ENCODE measurements at places on chromosomes 2 and 18.
A peak's percentile ranks its signal among the peaks of the same experiment; 100 is the strongest.

- peak; percentile 54 for DNase-seq
Measured at GRCh38 chr2:159249990-159250715, 36.4 kb downstream of the WDSUB1 start.

- no peak for DNase-seq
Measured at GRCh38 chr2:172905937-172906811, 169.5 kb upstream of the MAP3K20 start.

GRCh38 chr18:49563130-49563540 is 1.3 kb downstream of the LIPG start:
- no peak for DNase-seq

DNA sequence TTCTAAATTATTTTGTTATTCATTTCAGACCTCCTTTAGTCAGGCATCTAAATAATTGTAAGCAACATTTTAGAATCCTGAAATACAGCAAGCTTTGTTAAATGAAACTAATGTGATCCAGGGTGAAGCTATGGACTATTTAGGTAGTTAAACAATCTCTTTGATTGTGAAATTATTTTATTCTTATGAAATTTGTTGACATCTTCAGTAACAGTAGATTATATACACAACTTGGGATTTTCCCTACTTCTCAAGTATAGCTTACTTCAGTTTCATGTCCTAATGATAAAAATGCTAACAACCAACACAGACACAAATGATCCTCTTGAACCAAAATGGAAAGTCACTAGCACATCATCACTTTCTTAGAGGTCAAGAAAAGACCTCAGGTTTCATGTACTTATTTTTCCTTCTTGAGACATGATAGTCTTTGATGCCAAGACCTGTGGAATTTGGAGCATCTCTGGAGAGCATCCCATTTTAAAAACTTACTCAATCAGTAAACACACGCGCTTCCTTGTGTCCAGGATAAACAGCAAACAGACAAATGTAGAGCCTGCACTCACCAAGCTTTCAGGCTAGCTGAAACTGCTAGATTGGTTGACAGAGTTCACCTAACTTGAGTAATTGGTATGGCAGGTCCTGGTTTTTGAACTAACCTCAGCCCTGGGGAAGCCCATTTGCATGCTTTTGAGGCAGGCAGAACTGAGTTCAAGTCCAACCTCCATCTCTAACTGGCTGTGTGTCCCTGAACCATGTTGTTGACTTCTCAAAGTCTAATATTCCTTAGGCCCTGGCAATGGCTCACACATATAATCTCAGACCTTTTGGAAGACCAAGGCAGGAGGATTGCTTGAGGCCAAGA is 47.8 kb downstream of the KCTD18 start:
- DNase-seq = no peak

GRCh38 chr2:212892193-212892592 is 259.2 kb downstream of the IKZF2 start:
- DNase-seq = no peak

GRCh38 chr18:79178113-79178531 is 108.9 kb downstream of the ATP9B start:
- no peak for DNase-seq

DNA sequence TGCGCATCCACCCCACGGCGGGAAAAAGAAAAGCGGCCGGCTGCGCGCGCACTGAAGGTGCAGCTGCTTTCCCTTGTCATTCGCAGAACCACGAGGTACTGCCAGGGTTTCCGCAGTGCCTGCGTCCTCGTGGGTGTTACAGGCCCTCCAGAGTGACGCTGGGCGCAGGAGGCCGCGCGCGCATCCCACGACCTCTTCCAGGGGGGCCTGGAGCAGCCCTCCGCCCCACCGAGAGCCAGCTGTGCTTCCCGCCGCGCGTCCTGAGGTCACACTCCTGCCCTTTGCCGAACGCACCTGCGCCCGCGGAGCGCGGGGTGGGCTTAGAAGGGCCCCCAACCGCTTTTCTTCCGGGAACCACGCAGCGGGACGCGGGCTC is 378 bp upstream of the IAH1 start:
- DNase-seq = no peak

- no peak for DNase-seq
Measured at GRCh38 chr18:79518683-79519128, 123.0 kb downstream of the NFATC1 start.

GRCh38 chr2:188485496-188485895 is 193.8 kb downstream of the GULP1 start:
- DNase-seq = no peak

- DNase-seq = no peak
Measured at GRCh38 chr2:239936838-239937581, 88.1 kb downstream of the NDUFA10 start.

- no peak for DNase-seq
Measured at GRCh38 chr2:41877114-41877678, 170.6 kb upstream of the PKDCC start.

GRCh38 chr2:239926587-239927232 is 98.4 kb downstream of the NDUFA10 start:
- DNase-seq = no peak

- no peak for DNase-seq
Measured at GRCh38 chr2:173835726-173836125, 129.4 kb downstream of the SP3 start.

- DNase-seq = no peak
Measured at GRCh38 chr2:215601526-215601925, 165.7 kb upstream of the FN1 start.

DNA sequence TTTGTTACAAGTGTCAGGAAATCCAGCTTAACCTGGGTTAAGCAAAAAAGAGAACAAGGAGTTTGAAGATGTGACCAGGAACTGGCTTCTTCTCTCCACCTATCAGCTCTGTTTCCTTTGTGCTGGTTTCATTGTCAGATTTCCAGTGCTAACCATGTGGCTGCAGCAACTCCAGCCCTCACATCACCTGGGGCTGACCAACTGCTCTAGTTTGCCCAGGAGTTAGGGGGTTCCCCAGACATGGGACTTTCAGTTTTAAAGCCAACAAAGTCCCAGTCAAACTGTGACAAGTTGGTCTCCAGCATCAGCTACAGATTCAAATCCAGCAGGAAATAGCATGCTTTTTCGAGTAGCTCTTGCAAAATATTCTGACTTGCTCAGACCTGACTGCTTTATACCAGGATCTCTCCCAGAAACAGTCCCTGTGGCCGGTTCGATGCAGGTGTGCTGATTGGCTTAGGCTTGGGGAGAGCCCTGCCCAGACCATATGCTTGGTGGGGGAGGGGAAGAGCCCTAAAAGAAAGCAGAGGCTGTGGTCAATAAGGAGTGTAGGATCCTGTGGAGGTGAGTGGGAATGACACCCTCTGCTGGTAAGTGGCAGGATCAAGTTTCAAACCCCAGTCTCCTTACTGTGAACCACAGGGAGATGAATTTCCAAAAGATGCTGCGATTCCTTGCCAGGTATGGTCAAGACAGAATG is 49.5 kb downstream of the KCNE4 start:
- no peak for DNase-seq

DNA sequence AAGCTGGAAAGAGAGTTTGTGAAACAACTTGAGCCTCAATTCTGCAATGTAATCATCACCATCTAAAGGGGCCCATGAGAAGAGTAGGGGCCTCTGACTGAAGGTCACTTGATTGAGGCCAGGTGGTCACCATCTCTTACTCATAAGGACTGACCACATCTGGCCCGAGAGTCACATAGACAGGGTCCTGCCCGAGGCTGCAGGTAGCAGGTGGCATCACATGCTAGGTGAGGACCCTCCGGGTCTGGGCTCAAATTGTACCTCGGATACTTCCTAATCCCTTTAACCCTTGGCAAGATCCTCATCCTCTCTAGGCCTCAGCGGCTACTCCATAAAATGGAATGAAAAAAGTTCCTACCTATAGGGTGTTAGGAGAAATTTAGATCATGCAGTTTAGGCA is 16.7 kb downstream of the FHL2 start:
- no peak for DNase-seq

GRCh38 chr2:120596191-120596811 is 139.4 kb upstream of the GLI2 start:
- DNase-seq = no peak

DNA sequence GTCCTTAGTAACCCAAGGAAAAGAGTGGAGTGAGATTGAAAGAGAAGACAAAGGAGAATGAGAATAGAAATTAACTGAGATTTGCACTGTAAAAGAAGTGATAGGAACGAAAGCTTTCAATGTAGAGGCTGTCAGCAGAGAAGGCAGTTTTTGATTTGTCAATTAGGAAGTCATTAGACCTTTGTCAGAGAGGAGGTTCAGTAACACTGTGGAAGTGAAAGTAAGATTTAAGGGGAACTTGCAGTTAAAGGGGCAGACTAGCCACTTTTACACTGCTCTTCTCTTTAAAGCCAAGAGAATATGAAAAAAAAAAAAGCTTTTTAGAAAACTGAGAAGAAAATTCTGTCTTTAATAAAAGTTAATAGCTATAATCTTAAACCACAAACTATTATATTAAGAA is 11.5 kb upstream of the KYNU start:
- no peak for DNase-seq

DNA sequence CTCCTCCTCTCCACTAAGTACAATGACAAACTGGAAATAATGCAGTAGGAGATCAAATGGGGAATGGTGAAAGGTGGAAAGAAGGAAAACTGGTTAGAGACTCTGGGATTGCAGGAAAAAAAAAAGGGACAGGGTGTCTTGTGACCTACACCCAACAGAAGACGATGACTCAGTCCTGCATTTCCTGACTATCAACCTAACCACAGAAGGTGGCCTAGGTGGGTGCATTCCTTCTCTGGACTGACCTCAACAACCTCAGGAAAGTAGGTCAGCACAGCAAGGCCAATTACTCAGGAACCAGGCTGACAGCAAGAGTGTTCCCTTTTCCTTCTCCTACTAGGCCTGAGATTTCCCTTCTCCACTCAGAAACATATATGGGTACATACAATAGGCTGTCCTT is 1386.4 kb upstream of the ZEB2 start:
- DNase-seq = no peak

DNA sequence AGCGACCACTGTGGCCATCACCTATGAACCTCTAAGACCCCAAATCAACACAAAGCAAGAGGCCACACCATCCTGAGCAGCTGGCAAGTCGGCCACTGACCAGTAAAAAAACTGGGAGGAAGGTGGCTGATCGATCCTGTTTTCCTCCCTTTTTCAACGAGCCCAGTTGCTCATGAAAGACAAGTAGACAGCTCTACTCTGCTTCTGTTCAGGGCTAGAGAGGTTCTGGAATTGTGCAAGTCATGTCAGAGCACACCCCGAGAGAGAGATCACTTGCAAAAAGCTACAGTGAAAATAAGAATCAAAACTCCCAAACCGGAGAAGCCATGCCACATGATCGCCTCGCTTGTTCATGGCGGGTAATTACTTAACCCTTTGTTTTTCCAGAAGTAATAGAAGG is 34.6 kb downstream of the ZNF516 start:
- no peak for DNase-seq

DNA sequence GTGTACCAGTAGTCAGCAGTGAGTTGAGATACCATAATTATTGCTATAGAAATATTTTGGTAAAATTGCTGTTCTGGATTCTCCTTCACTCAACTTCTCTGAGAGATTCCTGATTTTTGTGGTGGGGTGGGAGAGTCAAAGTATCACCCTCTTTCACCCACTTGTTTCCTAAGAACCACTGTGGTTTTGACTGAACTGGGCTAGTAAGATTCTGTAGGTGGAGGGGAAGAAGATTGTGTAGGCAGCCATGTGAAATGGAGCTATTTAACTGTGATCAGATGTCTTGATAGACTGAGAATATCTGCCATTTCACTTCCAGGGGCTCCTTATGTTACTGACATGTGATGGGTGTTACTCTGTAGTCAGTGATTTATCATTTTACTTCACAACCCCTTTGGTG is 45.3 kb downstream of the BIRC6 start:
- no peak for DNase-seq

- no peak for DNase-seq
Measured at GRCh38 chr18:35167857-35168256, 73.0 kb upstream of the ZNF397 start.

DNA sequence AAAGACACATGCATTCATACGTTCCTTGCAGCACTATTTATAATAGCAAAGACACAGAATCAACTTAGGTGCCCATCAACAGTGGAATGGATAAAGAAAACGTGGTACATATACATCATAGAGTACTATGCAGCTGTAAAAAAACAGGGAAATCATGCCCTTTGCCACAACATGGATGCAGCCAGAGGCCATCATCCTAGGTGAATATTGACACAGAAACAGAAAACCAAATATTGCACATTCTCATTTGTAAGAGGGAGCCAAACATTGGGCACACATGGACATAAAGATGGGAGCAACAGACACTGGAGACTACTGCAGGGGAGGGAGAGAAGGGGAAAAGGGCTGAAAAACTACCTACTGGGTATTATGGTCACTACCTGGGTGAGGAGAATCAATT is 73.5 kb downstream of the SESTD1 start:
- no peak for DNase-seq

GRCh38 chr2:172085460-172086159 is at the start of gene DLX1:
DLX1 (plus strand) TSS chr2:172085507; CDS start chr2:172085678, 171 bp downstream.
- no peak for DNase-seq

DNA sequence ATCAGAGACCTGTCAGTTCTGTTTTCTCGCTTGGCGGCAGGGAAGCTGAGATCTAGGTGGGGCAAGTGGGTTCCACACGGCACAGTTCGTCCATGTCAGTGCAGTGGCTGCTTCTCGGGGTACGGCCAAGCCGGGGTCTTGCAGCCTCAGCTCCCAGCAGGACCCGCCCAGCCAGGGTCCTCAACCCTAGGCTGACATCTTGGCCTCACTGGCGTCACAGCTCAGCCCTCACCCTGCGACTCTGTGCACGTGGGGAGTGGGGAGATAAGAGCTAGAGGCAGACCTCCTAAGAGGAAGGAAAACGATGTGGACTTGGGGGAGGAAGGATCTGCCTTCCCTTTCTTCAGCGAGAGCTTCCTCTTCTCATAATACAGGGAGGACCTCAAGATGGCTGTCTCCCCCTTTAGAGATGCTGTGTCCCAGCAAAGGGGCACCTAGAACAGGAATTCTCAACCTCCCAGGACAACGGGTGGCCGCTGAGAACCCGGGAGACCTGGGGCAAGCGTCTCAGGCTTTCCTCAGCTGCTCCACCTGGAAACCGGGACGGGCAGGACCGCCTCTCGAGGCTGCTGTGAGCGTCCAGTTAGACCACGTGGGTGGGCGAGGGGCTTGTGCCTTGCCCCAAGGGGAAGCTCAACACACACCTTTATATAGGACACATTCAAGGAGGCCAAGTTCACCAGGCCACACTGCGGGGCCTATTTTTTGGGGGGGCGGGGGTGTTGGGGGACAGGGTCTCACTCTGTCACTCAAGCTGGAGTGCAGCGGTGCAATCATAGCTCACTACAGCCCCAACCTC is 23.5 kb upstream of the KLF11 start:
- DNase-seq = no peak

- no peak for DNase-seq
Measured at GRCh38 chr2:146523196-146523595, 1321.6 kb upstream of the ACVR2A start.

- DNase-seq = peak; percentile 84
Measured at GRCh38 chr2:127086990-127087790, 19.8 kb downstream of the BIN1 start.

GRCh38 chr2:218066926-218067515 is 2.0 kb upstream of the RUFY4 start:
- no peak for DNase-seq

DNA sequence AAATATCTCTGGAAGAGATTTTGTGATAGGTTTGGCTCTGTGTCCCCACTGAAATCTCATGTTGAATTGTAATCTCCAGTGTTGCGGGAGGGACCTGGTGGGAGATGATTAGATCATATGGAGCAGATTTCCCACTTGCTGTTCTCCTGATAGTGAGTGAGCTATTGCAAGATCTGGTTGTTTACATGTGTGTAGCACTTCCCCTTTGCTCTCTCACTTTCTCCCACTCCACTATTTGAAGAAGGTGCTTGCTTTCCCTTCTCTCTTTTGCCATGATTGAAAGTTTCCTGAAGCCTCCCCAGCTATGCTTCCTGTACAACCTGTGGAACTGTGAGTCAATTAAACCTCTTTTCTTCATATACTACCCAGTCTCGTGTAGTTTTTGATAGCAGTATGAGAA is 97.0 kb upstream of the FN1 start:
- no peak for DNase-seq
